CD4-positive, alpha-beta T cell treated with Interleukin-4 for 4 hours (primary cell): ENCODE measurements at places on chromosomes 3 and 15.
A peak's percentile ranks its signal among the peaks of the same experiment; 100 is the strongest.

- no peak for DNase-seq
Measured at GRCh38 chr3:172133838-172134237, 94.5 kb downstream of the FNDC3B start.

- peak; percentile 62 for DNase-seq
Measured at GRCh38 chr15:73927476-73928240, 1.4 kb downstream of the LOXL1 start.

DNA sequence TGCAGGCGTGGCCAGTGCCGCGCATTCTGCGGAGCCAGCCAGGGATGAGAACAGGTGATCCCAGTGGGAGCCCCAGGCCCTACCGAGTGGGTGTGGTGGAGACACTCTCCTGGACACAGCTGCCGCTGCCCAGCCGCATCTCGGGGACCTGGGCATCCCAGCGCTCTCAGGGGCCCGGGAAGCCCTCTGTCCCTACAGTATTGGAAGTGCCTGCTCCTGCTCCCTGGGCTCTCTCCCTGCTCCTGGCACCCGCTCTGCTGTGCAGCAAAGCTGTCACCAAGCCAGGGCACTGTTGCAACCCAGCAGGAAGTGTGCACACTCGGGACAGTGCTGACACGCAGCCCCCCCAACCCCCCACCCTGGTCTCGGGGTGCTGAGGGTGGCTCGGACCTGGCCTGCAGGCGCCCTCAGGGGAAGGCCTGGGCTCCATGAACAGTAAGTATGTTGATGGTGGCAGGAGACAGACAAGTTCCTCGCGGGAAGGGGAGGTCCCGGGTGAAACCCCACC, 1177.4 kb upstream of the GBE1 start:
- no peak for DNase-seq

DNA sequence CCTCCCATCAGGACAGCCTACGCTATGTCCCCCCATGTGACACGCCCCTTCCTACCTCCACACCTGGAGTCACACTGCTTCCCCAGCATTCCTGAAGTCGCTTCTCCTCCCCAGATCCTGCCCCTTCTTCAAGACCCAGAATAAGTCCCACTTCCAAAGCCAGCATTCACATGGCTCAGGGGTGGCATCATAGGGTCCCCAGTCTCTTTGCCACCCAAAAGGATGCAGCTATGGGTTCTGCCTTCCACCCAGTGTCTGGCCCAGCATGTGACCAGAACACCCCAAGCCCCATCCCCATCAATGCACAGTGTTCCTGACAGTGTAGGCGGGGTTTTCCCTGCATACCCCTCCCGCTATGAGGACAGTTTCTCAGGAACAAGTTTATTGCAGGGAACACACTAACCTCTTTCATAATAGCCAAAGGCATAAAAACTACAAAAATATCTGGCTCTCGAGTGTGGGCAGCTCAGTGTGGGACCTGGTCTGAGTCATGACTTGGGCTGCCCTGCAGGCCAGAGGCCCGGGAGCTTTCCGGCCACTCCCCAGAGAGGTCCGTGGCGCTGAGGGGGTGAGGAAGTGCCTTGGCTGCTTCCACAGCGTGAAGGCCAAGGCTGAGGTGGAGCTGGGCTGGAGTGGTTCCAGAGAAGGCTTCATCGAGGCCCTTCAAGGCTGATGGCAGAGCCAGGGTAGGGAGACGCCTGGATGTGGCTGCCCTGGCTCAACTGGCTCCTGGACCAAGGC, 5.8 kb downstream of the ISLR start:
- DNase-seq, result no peak

DNA sequence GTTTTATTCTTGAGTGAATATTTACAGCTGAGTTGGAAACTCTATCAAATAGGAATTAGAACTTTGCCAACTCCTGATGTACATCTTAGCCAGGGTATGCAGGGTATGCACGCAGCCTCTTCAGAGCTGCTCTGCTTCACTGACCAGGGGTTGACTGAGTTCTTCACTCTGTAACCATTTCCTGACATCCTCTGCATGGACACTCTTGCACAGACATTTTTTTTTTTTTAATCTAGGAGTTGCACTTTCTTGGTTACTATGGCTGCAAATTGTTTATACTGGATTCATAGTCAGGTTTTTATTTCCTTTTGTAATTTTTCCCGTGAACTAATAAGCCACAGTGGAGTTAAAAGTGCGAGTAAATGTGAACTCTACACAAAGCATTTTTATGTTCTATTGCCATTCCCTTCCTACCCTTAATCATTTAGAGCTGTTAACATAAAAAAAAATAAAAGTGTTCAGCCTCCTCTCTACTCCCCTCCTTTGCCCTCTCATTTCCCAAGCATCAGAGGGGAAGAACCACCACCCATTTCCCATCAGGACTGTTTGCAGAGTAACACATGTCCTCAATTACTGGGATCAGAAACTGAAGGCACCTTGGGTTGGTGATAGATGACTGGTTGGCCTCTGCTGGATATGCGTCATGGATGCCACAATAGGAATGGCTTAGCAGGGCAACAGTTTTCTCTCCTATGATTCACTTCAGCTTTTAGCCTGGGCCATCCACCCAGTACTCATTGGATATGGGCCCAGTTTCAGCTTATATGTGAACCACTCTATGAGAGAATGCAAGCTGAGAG, 54.0 kb downstream of the DUT start:
- DNase-seq, result no peak

GRCh38 chr3:128515-129172, 67.9 kb upstream of the CHL1 start:
- no peak for DNase-seq

DNA sequence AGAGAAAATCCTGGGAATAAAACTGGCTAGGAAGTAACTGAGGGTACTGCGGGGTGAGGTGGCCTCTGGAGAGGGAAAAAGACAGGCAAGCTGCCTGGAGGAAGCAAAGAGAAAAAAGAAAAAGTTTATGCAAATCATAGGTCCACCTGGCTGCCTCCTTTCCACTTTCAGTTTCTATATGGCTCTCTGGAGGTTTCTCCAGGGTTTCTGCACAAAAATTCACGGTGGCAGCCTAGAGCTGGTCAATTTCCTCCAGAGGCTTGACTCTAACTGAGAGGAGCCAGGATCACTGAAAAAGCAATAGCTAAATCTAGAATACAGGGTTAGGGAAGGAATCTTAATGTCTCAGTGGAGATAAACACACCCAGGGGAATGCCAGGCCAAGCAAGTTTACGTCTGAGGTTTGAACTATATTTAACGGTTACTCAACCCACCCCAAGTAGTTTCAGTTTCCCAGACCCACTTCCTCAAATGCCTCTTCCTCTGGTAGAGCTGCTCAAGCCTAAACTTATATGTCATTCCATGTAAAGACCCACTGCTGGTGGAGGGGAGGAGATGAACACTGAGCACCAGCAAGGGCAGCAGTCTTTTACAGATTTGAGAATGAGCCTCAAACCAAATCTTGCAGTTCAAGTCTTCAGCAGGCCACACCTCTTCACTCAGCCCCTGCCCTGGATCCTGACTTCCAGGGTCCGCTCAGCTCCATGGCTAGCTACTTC, 5.7 kb downstream of the LYSMD2 start:
- DNase-seq, result peak; percentile 74

DNA sequence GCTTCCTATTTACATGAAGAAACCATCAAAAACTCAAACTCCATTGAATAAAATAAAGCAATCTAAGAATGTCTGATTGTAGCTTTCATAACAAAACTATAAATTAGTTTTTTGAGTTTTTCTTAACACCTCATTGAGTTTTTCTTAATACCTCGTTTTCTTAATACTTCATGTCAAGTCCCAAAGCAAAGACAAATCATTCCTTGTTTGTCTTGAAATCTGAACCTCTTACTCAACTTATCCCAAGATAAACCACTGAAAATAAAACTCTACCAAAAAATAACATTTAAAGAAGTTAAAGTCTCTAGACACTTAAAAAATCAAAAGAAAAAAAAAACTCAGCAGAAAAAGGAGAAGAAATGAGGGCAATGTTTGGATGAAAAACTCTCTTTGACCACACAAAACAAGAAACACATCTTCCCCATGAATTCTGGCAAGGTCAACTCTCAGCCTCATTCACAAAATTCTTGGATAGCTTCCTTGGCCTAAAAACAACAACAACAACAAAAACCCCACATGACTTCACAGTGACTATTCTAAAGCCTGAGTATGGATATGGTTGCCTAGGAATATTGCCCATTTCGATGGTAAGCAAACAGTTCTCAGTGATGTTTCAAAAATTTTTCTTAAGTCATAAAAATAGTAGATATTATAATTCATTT, 38.2 kb downstream of the TMCC1 start:
- DNase-seq, result no peak

- DNase-seq, result peak; percentile 19
Measured at GRCh38 chr3:67109651-67110204, 111.6 kb downstream of the KBTBD8 start.

DNA sequence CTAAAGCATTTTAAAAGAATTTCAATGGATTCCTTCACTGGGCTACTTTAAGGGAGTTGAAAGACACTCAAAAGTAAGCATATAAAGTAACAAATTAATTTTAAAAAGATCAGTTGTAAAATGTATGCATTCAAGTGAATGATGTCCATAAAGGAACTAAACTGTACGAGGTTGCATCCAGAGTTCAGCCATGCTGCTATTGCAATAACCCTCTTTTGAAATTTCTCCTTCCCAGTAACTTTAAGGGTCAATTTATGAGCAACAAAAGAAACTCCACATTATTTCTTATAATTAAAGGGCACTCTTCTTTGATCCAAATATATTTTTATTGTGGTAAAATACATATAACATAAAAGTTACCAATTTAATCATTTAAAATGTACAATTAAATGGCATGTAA, 22.9 kb downstream of the BTLA start:
- DNase-seq, result no peak

DNA sequence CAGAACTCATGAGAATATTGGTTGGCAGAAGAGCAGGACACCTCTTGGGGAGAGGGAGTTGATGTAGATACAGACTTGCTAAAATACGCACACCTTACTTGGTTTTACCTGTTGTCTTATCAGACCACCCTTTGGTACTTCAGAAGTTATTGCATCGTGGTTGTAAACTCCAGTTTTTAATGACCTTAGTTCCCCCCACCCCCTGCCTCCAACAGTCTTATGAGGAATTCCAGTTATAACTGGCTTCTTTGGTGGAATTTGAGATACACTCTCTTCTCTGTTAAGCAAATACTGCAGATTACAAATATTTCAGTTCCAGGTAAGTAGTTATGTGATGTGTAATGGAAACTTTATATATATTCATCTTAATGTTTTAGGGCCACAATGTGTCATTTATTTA, 5.0 kb downstream of the SLC25A38 start:
- DNase-seq, result no peak

DNA sequence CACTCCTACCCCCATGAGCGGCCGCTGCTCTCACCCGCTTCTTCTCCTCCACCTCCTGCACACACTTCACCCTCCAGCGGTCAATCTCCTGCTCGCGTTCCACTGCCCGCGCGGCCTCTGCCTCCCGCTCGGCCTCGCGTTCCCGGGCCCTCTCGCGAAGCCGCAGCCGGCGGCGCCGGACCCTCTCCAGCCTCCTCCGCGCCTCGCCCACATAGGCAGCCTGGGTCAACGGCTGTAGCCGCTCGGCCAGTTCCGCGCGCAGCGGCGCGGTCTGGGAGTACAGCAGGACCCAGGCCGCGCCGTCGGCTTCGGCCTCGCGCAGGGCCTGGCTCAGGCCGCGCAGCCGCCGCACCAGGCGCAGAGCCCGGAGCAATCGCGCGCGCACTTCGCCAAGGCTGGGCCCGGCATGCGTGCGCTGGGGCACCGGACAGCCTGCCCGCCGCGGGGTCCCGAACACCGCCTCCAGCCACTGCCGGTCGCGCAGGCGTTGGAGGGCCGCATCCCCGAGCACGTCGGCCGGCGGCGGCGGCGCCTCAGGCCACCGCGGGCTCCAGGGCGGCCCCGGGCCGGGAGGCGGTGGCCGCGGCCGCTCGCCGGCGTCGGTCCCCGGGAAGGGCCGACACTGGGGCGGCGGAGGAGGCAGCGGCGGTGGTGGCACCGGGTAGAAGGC, 595 bp downstream of the PDCD7 start:
- no peak for DNase-seq
